IPS-NIHi11 (cell line): ENCODE measurements at places on chromosomes 2 and 18.

DNA sequence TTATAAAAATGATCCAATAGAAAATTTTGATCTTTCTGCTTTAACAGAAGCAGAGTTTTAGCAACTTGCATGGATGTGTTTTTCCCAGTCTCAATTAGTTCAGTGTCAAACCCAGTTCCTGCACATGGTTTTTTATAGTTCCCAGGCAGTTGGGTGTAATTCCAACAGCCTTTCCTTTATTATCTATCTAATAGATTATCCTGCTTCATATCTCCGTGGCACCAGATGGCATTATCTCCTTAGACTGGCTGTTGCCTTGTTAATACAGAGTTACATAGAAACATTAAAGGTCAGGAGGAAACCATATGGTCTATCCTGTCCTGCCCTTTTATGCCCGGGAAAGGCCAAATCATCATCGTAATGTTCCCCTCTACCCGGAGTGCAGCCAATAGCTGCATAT, 400.9 kb upstream of the SMIM21 start:
- DNase-seq = no peak

DNA sequence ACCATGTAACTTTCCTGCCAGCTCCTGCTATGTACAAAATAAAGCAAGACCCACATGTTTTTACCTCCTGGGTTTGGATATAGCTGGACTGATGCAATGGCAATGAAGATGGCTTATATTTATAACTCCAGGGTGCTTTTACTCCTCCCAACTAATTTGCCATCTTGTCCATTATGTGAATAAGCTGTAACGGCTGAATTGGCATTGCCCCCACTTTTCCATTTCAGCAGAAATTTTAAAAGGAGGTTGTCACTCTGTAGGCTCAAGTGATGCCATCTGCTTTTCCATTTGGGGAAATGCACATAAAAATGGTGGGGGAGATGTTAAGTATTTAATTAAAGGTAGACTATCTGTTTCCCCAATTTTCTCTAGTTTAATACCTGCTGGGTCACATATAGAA, 345.5 kb downstream of the ERBB4 start:
- no peak for DNase-seq

GRCh38 chr2:206274434-206275311, at the start of gene ZDBF2:
Gene ZDBF2 (plus strand): TSS chr2:206274663. CDS start chr2:206281850, 7,187 bp downstream.
- peak; percentile 90 for DNase-seq

DNA sequence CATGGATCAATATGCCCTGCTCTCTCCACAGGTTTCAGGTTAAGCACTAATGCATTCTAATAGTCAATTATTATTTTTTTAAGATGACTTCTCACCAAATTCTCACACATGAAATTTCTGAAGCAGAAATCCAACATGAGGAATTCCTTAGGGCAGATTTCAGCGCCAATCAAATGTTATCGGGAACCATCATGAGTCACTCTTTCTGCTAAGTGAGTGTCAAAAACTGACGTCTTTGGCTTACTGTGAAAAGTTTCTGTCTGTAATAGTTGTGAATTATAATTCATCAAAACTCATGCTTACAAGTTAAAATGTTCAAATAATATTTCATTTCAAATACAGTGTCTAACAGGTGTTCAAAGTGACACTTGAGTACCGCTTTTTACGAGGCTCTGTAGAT, 1038.6 kb downstream of the SOCS6 start:
- DNase-seq = no peak
